ENCODE measurements at places on chromosomes 13 and 19.

- H3K4me3 ChIP-seq: no peak overlapping the region
- H3K36me3 ChIP-seq: no peaks in the 10 kb centered on the region
- H3K4me1 ChIP-seq: no peaks in the 10 kb centered on the region
- H3K27me3 ChIP-seq: no peaks in the 10 kb centered on the region
- DNase-seq: no peak
Observed at GRCh38 chr13:96229356-96229755, 139.4 kb downstream of the HS6ST3 start.

DNA sequence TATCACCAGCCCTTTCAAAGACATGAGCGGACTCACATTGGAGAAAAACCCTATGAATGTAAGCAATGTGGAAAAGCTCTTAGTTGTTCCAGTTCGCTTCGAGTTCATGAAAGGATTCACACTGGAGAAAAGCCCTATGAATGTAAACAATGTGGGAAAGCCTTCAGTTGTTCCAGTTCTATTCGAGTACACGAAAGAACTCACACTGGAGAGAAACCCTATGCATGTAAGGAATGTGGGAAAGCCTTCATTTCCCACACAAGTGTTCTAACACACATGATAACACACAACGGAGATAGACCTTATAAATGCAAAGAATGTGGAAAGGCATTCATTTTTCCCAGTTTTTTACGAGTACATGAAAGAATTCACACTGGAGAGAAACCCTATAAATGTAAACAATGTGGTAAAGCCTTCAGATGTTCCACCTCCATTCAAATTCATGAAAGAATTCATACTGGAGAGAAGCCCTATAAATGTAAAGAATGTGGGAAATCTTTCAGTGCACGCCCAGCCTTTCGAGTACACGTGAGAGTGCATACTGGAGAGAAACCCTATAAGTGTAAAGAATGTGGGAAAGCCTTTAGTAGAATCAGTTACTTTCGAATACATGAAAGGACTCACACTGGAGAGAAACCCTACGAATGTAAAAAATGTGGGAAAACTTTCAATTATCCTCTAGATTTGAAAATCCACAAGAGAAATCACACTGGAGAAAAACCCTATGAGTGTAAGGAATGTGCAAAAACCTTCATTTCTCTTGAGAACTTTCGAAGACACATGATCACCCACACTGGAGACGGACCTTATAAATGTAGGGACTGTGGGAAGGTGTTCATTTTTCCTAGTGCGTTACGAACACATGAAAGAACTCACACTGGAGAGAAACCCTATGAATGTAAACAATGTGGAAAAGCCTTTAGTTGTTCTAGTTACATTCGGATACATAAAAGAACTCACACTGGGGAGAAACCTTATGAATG, 17.6 kb downstream of the ZNF791 start:
- no peak for DNase-seq
- H3K4me3 ChIP-seq: no peak overlapping the region
- no peaks in the 10 kb centered on the region for H3K27me3 ChIP-seq
- no peaks in the 10 kb centered on the region for H3K4me1 ChIP-seq
- H3K36me3 ChIP-seq: peaks cover 72% of the 10 kb centered on the region

DNA sequence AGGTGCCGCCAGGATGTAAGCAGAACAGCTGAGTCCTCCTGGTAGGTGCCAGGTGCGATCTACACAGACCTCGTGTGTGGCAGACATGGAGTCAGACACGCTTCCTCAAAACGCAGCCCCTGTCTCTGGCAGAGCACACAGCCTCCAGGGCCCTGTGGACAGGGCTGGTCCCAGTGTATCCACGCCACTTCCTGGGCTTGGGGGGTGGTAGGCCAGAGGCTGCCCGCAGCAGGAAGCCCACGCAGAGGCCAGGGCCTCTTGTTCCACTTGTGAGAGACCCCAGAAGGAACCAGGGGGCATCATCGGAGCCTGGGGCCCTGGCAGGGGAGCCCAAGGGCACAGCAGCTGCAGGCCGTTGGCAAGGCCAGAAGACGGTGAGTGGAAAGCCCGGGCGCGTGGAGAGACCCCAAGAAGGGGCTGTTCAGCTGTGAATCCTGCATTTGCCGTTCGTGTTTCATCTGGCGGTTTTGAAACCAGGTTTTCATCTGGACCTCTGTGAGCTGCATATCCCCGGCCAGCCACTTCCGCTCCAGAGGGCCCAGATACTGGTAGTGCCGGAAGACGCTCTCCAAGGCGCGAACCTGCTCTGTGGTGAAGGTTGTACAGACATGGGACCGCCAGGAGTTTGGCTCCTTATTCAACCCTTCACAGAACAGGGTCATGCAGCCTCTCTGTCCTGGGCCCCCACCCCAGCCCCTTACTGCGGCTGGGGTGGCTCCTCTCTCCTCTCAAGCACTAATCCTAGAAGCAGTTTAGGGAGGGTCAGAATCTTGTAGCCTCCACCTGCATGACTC, 25.1 kb upstream of the SLITRK1 start:
- H3K27me3 ChIP-seq: no peaks in the 10 kb centered on the region
- no peak overlapping the region for H3K27ac ChIP-seq
- H3K4me3 ChIP-seq: no peak overlapping the region
- peaks cover 7% of the 10 kb centered on the region for H3K4me1 ChIP-seq
- peaks cover 7% of the 10 kb centered on the region for H3K36me3 ChIP-seq

GRCh38 chr13:72839831-72840426, 58.0 kb downstream of the PIBF1 start:
- H3K36me3 ChIP-seq: peaks cover 9% of the 10 kb centered on the region
- H3K4me3 ChIP-seq: no peak overlapping the region
- no peaks in the 10 kb centered on the region for H3K27me3 ChIP-seq
- peaks cover 2% of the 10 kb centered on the region for H3K4me1 ChIP-seq

Measured in WTC11 (cell line).